Sigmoid colon (tissue), 7 donors: ENCODE measurements at places on chromosomes 1 and 21. TPM values are rescaled to one million over a fixed set of nuclear protein-coding genes. Genes with fewer than 3 reads are reported as not detected.
A peak's percentile ranks its signal among the peaks of the same experiment; 100 is the strongest.

- no peak for DNase-seq
Observed at GRCh38 chr1:243968413-243968812, 82.7 kb upstream of the ZBTB18 start.

RNF186 gene
- not detected for total RNA-seq

DNA sequence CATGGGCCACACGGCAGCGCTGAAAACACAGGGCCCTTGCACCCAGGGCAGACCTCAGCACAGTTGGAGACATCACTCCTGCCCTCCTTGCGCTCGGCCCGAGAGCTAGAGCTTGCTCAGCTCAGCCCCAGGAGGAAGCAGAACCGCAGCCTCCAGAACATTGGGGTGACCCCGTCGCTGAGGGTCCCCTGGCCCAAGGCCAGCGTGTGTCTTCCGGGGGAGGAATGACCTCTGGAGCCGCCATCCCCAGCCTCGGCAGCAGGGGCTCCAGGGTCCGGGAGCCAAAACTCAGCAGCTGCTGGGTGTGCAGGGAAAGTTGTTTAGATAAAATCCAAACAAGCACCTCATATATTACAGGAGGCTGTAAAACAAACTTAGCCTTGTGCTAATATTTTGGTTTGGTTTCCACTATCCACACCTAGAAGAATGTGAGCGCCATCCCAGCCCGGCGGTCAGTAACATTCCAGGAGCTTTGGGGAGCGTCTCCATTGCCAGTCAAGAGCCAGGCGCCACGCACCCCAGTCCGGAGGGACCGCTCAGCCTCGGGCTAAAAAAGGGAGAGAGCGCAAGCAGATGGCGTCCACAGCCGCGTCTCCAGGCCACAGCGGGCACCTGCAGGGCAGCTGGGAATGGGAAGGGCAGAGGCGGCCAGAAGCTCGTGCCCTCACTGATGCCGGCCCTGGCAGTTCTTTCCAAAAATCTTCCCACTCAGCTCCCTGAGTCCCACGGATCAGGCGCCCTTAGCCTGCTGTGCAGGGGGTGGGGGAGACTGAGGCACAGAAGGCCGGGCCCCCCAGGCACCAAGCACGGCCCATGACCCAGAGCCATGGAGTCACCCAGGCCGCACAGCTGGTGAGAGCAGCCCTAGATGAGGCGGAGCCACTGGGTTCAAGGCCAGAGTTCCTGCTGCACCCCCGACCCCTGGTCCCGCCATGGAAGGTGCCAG, 52.0 kb downstream of the SLX9 start:
- peak; percentile 72 for DNase-seq

- DNase-seq: no peak
Observed at GRCh38 chr1:43705334-43705733, 2.0 kb upstream of the ST3GAL3 start.

KPRP gene
- not detected for total RNA-seq
